ENCODE measurements at places on chromosomes 12 and 14.

GRCh38 chr12:18502422-18502968 is 235.3 kb downstream of the PLCZ1 start:
- no peak for DNase-seq

- no peak for DNase-seq
Observed at GRCh38 chr12:18296201-18296908, 35.0 kb downstream of the PIK3C2G start.

- no peak for DNase-seq
Observed at GRCh38 chr12:115037830-115038229, 353.9 kb upstream of the TBX3 start.

DNA sequence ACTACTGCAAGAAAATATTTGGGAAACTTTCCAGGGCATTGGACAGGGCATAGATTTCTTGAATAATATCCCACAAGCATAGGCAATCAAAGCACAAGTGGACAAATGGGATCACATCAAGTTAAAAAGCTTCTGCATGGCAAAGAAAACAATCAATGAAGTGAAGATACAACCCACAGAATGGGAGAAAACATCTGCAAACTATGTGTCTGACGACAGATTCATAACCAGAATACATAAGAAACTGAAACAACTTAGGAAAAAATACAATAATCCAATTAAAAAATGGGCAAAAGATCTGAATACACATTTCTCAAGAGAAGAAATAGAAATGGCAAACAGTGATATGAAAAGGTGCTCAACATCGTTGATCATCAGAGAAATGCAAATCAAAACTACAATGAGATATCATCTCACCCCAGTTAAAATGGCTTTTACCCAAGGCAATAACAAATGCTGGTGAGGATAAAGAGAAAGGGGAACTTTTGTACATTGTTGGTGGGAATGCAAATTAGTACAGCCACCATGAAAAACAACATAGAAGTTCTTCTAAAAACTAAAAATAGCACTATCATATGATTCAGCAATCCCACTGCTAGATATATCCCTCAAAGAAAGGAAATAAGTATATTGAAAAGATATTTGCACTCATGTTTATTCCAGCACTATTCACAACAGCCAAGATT is 33.8 kb upstream of the ATP2B1 start:
- no peak for DNase-seq

DNA sequence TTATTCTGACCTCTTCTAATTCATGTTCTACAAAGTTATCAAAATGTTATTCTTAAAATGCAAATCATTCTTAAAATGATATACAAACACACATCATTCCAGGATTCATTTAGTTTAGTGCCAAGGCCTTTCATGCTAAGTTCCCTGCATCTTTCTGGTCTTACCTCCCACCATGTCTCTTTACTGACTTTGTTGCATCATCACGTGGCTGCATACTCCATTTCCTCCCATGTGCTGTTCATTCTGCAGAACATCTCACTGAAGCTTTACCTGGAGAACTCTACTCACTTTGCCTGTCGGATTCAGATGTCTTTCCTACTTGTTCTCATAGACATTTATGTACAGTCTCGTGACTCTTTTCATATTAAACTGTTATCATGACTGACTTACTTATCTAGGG is 278.1 kb downstream of the RAD51B start:
- no peak for DNase-seq

DNA sequence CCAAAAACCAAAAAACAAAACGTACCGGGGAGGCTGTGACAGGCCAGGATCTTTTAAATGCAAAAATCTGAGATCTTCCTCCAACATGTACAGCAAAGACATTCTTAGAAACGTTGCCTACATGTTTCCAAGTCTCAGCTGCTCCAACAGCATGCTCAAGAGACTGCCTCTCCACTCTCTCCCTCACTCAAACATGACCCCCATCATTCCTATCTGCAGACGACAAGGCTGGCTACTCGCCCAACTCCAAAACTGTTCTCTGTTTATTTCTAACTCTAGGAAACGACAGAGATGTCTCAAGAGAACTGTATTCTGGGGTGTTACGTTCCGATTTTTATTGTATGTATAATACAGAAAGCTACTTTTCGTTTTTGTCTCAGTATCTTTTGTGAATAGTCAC is 57.5 kb upstream of the TMCC3 start:
- DNase-seq: no peak

DNA sequence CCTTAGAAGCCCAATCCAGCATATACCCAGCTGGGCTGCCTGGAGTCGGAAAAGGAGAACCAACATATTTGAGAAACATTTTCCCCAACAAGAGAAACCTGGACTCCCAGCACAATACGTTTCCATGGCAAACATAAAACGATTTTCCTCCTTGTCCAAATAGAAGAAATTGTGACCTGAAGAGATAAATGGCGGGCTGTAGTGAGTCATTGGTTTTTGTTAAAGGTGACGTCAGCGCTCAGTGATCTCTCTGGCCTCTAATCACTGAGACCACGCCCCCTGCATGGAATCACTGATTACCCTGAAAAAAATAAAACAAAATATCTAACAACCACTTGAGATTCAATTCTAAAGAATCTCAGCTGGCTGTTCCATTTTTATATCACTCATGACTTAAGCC is 6.0 kb downstream of the CCDC60 start:
- no peak for DNase-seq

GRCh38 chr14:23125933-23126524 is 7.0 kb upstream of the CEBPE start:
- no peak for DNase-seq

DNA sequence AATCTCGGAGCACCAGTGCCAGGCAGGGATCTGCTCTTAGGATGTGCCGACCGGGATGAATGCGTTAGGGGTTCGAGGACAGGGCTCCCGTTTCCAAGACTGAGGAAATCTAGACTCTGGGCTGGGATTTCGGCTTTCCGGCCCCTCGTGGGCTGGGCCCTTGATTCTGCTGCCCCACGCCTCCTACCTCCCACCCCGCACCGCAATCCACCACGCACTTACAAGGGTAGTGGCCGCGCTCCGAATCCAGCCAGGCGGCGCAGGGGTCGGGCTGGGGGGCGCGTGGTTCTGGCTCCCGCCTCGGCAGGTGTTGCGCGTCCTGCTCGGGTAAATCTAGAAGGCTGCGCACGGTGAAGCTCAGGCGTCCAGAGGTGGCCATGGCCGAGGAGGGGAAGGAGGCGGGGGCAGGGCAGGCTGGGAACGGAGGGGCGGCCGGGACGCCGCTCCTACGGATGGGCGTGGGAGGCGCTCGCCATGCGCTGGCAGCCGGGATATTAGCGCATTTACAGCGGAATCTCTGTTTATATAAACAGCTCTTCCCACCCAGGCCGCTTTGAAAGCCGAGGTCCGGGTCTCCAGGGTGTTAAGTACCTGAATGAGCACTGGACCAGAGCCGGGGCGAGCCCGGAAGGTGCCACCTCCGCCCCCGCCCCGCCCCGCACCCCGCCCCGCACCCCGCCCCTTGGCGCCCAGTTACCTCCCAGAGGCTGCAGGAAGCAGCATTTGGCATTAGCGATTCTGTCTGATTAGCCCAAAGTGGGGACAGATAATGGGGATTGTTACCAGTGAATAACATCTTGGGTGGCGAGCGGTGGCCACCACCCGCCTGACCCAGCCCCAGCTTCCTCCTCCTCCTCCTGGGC is at the start of gene NKX2-8:
TSS of gene NKX2-8 (minus strand) at position 604 of the 863 bp plus-strand sequence. CDS start at position 379, 225 bp downstream.
- no peak for DNase-seq

DNA sequence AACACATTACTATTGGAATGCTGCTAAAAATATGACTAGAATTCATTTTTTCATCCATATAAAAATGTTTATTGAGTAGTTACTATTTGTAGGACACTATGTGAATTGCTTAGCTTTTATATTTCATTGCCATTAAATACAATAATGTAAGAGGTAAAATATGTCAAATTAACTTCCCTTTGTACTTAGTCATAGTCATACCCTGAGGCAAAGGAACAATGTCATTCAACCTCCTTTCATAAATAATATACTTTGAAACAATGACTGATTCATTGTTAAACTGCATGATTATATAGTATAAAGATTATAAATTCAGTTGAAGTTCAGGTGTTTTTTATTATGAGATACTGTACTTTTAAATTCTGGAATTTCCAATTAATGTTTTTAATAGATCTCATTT is 105.2 kb downstream of the GARIN6 start:
- DNase-seq: no peak

DNA sequence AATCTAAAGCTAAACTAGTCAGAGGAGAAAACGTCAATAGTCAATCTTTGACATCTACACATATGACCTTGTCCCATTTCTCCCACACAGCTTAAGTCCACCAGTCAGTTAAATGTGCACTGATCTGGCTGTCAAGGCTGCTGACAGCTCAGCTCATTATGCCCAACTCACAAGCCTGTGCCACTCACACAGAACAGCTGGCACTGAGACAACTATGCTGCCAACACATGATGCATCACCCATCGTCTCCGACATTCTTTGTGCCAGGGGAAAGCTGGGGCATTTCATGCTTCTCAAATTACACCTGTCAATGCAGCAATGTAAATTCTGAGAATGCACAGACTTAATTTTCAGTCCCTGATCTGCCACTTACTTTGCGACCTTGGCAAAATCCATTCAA is 25.3 kb downstream of the GNS start:
- no peak for DNase-seq

- DNase-seq: no peak
Observed at GRCh38 chr12:89225808-89226411, 126.4 kb downstream of the DUSP6 start.

DNA sequence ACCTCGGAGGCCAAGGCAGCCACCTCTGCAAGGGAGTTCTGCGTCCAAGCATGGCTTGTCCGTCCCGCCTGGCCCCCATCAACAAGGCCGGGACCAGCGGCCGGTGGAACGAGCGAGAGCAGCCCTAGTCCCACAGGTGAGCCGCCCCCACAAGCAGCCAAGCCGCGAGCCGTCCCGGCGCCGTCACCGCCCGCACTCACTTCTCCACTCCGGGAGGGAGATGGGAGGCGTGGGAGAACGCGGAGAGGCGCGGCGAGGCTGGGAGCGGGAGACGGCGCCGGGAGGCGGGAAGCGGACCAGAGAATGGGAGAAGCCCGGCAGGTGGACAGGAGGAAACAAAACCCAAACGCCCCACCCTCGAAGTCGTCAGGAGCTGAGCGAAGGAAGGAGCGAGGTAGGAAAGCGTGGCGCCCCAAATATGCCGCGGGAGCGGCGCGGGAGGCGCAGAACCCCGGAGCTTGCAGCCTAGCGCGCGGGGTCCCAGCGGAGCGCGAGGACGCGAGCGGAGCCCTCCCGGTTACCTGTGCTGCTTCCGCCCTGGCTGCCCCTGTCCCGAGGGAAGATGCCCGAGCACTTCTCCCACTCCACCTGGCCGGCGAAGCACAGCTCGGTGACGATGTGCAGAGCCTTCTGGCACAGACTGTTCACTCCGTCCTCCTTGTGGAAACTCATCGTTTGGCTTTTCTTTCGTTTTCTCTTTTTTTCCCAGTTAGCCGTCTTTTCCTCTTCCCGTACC is 600 bp downstream of the SYT10 start:
- no peak for DNase-seq

DNA sequence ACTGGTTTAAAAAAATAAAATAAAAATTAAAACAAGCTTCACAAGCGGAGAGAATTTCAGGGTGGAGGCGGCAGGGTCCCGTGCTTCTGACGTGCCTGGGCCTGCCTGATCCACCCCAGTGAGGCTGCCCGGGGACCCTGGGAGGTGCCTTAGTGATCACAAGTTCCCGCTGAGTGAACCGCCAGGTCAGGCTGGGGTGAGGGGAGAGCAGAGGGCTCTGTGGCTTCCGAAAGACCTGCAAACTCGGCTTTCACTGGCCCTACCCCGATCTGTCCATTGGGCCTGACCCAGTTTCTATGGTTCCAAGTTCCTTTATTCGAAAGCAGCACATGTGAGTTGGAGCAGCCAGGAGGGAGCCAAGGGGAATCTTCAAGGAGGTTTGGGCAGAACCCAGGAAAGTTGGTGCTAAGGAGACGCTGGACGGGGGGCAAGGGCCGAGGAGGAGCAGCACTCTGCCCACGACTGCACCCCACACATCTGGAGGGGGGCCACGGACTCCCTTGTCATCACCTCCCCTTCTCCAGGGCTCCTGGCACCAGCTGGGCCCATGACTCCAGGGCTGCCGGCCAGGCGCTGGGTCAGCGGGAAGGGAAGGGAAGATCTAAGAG is 12.9 kb downstream of the MMP14 start:
- DNase-seq: peak; percentile 67

DNA sequence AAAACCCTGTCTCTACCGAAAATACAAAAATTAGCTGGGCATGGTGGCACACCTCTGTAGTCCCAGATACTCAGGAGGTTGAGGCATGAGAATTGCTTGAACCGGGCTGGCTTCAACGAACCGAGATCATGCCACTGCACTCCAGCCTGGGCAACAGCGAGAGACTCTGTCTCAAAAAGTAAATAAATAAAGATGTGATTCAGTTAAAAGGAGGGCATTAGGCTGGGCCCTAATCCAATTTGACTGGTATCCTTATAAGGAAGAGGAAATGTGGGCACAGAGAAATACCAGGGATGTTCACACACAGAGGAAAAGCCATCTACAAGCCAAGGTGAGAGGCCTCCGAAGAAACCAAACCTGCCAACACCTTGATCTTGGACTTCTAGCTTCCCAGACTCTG is 10.1 kb upstream of the DCAF4 start:
- DNase-seq: no peak

Data from cerebellar cortex (tissue), 1 donor.